NB4 (cell line): ENCODE measurements at places on chromosomes 6 and 20.
A peak's percentile ranks its signal among the peaks of the same experiment; 100 is the strongest.

- no peak for DNase-seq
Observed at GRCh38 chr6:166201878-166202277, 34.2 kb upstream of the TBXT start.

GRCh38 chr20:39660226-39660625 lies 698.1 kb downstream of the DHX35 start:
- DNase-seq: no peak

DNA sequence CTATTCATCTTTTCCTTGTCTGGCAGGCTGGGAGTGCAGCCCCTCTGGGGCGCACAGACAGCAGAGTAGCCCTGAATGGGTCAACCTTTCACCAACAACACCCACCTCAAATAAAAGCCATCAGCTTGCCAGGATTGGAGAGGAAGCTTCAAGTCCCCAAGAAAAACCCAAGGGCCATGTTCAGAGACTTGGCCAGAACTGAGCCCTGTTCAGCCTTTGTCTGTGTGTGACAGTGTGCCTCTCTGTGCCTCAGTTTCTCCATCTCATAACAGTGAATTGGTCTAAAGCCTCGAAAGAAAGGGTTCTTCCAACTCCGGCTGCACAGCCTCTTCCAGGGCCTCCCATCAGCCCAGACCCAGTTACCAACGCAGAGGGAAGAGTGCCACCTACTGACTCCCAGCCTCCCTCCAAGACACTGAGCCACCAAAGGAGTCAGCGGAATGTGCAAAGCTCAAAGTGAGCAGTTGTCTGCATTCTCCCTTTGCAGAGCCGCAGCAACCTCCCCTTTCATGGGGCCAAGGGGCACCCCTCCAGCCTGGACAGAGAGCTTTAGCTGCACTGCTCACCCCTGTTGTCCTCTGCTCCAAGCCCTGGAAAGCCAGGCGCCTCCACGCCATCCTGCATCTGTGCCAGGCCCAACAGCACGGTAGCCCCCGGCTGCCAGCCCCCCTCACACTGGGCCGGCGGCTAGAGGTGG lies 82.7 kb upstream of the TOP1 start:
- DNase-seq: peak; percentile 69

DNA sequence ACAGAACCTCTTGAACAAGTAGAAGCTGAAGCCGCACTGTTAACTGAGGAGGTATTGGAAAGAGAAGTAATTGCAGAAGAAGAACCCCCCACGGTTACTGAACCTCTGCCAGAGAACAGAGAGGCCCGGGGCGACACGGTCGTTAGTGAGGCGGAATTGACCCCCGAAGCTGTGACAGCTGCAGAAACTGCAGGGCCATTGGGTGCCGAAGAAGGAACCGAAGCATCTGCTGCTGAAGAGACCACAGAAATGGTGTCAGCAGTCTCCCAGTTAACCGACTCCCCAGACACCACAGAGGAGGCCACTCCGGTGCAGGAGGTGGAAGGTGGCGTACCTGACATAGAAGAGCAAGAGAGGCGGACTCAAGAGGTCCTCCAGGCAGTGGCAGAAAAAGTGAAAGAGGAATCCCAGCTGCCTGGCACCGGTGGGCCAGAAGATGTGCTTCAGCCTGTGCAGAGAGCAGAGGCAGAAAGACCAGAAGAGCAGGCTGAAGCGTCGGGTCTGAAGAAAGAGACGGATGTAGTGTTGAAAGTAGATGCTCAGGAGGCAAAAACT lies 40.1 kb downstream of the ZBTB2 start:
- DNase-seq: no peak

DNA sequence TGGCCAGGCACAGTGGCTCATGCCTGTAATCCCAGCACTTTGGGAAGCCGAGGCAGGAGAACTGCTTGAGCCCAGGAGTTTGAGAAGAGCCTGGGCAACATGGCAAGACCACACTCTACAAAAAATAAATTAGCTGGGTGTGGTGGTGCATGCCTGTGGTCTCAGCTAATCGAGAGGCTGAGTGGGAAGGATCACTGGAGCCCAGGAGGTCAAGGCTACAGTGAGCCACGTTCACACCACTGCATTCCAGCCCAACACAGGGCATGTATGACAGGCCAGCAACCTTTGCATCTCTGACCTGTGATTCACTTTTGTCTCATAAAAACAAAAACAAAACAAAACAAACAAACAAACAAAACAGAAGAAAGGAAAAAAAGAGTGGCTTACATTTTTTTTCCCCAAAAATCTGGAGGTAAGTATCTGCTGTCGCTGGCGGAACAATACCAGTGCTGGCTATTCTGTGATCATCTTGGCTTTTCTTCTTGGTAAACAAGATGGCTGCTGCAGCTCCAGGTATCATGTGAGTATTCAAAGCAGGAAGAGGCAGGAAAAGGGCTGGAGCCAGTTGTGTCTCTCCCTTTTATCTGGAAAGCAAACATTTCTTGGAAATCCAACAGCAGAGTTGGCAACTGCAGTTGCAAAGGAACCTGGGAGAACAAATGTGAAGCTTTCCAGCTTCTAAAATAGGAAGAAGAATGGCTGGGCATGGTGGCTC lies 40.4 kb upstream of the ZMYND8 start:
- no peak for DNase-seq

GRCh38 chr6:158711264-158711663 lies 61.4 kb downstream of the SYTL3 start:
- DNase-seq: no peak

- DNase-seq: no peak
Observed at GRCh38 chr6:128239146-128239545, 281.3 kb downstream of the PTPRK start.

- DNase-seq: no peak
Observed at GRCh38 chr6:138036111-138036510, 71.1 kb downstream of the PERP start.

DNA sequence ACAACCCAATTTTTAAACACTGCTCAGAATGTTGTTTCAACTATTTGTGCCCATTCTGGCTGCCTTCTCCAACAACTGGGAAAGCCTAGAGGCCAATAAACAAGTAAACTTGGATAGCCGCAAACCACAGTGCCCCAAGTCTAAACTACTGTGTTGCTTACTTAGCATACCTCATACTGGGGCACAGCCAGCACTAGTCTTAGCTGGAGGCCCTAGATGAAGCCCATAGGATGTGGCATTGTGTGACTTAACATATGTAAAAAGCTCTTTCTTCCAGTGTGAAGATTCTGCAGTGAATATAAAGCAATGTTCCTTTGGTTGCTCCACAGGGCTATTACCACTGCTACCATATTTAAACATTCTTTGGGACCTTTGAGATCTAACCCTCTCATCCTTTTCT lies 564.3 kb upstream of the NRSN1 start:
- no peak for DNase-seq
